ENCODE measurements at places on chromosomes 3 and 15.

GRCh38 chr3:147328711-147329110 lies 77.6 kb downstream of the ZIC4 start:
- no peak for DNase-seq

- DNase-seq, result no peak
Observed at GRCh38 chr3:155402656-155403055, 109.2 kb upstream of the STRIT1 start.

DNA sequence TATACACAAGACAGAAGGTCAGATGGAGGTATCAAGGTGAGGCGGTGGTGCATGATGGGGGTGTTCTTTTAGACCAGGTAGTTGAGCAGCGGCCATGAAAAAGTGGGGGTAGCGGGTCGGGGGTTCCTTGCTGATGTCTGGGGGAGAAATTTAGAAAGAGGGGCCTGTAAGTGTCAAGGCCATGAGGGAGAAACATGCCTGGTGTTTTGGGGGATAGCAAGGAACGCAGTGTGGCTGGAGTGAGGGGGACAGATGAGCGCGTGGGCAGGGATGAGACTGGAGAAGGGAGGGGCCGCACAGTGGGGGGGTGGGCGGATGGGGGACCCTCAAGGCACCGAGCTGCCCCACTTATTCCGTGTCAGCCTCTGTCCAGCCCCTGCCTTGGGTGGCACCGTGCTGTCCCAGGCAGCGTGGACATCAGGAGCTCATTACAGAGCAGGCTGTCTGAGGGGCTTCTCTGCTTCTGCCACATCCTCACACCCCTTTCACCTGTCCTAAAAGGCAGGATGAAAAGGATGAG lies 143.3 kb downstream of the SMAD6 start:
- no peak for DNase-seq

DNA sequence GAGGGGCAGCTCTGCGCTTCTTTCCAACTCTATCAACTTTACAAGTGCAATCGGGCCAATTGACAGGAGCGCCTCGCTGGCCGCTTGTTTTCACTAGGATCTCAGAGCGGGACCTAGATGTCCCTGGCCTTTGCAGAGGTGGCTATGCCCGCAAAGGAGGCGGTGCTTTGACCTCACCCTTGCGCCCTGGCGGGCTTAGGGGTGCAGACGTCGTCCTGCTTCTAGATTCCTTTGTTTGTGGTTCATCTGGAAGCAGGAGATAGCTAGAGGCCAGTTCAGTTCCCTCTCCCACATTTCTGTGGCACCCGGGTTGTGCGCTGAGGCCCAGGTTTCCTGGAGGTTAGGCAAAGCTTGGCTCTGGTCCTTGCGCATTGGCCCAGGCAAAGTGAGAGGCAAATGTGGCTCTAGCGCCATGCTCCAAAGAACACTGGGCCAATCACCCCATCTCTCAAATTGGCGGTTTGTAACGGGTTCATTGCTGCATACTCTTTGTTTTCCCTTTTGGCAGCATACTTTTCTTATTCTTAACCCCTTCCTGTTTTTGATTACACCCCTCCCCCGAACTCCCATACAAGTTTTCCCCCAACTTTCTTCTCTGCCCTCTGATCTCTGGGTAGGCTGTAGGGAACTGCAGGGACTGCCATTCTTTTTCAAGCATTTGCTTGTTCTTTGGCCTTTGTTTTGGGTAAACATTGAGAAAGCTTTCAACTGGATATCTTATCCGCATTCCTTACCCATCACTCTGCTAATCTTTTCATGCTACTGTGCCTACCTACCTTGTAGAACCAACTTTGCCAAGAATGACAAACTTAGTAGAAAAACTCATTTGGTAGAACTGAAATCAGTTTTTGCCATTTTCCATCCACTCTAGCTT lies 1.4 kb downstream of the PPM1L start:
- DNase-seq, result peak; percentile 29

DNA sequence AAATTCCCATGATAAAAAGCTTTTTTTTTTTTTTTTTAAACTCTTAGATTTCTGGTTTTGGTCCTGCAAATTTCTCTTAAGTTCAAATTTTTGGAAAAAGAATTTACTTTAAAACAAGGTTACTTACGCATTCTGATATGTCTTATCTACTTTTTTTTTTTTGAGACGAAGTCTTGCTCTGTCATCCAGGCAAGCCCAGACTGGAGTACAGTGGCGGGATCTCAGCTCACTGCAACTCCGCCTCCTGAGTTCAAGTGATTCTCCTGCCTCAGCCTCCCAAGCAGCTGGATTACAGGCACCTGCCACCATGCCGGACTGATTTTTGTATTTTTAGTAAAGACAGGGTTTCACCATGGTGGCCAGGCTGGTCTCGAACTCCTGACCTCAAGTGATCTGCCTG lies 83.2 kb downstream of the RASA2 start:
- no peak for DNase-seq

- no peak for DNase-seq
Observed at GRCh38 chr15:32656091-32656490, 14.6 kb downstream of the SCG5 start.

DNA sequence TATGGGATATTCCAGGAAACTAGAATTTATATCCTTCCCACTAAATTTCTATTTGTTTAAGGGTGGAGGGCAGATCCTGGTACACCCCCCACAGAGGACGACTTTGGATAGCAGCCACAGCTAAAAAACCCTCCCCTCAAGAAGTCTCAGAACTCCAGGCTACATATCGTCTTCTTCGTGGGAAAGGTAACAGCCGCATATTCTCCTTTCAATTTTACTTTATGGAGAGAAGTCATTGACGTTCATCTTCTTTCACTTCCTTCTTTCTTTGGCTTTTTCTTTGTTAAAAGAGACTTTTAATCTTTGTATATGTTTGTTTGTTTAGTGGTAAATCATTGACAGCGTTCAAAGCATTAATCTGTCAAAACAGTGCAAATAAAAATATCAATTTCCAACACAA lies 36.3 kb downstream of the TRIP4 start:
- DNase-seq, result no peak
